ENCODE measurements at places on chromosomes 1 and 21.

DNA sequence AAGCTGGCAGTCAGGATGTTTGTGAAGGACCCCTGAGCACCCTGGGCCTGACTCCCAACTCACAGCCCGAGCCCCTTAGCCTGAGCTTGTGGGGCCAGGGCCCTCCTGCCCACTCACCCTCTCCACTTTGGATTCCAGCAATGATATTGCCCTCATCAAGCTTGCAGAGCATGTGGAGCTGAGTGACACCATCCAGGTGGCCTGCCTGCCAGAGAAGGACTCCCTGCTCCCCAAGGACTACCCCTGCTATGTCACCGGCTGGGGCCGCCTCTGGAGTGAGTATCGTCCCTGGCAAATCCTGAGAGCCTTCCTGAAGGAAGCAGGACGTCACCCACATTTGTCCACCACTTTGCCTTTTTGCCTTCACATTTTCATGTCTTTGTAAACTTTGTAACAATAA lies 5.0 kb downstream of the CTRC start:
- no peak for DNase-seq

DNA sequence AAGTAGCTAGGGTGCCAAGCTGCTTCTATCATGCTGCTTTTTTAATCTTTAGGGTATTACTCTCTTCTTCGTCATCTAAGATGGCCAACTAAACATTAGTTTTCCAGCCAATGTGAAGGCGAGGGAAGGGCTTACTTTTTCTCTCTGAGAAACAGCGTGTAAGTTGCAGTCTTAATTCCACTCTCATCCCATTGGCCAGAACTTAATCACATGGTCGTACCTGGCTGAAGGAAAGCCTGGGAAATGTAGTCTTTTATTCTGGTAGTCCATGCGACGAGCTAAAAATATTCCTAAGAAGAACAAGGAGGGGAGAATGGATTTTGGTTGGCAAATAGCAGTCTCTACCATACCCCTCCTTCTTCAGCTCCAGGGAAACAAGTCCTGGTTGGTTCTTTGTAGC lies 21.5 kb downstream of the DNAJC6 start:
- DNase-seq = no peak

DNA sequence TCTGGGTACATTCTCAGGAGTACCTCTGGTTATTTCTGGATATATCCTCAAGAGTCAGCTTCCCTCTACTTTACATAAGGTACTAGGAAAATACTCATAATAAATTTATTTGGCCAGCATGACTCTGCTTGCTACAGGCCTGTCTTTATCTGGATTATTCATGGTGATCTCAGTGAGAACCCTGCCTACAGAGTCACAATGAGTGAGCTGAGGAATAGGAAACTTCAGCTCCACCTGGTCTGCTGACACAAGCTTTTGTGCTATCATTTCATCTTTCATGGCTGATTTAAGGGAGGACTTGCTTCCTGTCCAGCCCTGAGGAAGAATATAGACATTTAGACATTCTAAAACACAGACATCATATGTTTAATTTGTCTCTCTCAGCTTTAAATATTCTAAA lies 19.5 kb upstream of the SUCO start:
- no peak for DNase-seq

DNA sequence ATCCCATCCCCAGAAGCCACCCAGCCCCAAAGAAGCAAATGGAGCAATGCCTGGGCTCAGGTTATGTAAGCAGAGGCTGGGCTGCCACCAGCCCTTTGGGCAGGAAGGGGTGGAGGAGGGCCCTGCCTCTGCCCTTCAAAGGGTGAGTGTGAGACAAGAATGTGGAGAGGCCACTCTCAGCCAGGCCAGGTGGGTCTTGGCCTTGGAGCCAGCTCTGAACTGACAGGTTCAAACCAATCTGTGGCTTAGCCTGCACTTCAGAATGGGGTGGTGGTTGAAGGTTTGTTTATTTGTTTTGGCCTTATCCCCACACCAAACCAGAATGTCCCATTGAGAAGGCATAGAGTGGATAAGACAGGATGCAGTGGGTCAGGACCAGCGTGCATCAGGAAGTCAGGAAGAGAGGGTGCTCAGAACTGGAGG lies 29.8 kb downstream of the C1orf116 start:
- DNase-seq = no peak
